ENCODE measurements at places on chromosomes 3 and 15.
A peak's percentile ranks its signal among the peaks of the same experiment; 100 is the strongest.

DNA sequence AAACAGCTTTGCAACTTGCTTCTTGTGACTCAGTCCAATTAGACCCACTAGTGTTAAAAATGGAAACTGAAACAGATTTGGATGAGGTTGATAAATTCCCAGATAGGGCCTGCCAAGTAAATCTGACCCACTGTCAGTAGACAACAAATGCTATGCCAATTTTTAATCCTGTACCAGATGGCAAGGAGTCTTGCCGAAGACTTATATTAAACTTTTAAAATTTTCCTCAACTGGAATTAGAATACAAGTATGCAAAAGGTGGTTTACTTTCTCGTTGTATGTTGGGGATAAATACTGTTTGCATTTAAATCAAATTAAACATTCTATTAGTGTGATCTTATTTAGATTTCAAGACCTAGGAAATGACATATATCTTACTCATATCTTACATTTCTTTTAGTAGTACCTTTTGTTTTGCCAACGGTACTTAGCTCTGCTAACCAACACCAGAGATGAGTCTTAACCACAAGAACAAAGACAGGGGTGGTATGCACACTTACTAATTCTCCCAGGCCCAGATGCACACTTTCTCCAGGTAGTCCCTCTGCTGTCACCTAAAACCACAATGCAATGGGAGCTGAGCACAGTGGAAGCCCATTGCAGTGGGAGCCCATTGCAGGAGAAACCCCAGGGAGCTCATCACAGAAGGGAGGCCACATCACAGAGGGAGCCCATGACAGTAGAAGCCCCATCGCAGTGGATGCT is 77.8 kb downstream of the WWTR1 start:
- peak; percentile 30 for DNase-seq

DNA sequence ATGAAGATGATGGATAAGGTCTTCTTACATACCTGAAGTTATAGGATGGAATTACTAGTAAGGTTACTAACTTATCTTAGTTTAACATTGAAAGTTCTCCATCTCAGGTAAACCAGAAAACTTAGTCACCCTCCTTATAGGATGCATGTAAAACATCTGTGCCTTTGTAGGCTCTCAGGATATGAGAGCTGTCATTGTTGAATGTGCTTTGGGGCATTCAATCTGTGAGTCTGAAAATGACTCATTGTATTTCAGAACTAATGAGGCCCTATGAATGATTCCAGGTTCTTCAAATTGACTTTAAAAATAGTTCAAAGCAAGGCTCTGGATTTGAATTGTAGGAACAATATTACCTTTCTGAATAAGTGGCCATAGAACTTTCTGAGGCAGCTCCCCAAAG is 237.7 kb upstream of the AZI2 start:
- no peak for DNase-seq

- DNase-seq: no peak
These were observed 74.4 kb downstream of the MGLL start for GRCh38 chr3:127747751-127748521.

GRCh38 chr3:66692766-66693150 is 191.9 kb upstream of the LRIG1 start:
- DNase-seq: no peak

DNA sequence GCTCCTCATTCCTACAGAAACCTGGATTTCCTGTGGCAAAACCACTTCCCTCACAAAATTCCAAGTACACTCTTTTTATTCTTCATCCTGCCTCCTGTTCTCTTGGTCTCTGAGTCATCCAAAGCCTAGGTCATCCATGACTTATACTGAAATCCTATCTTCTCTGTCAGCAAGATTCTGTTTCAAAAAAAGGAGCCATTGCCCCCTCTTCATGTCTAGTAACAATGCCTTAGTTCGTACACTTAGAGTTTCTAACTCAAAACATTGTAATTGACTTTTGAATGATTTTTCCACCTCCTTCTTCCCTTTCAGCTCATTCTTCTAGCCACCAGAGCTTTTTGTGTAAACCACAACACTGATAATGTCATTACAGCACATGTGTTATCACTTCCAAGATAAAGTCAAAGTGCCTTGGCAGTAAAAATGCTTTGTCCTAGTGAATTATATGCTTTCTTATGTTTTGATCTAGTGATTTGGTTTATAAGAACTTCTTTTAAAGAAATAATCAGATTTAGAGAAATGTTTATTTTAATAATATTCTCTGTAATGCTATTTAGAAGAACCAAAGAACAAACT is 256.5 kb upstream of the NECTIN3 start:
- no peak for DNase-seq

DNA sequence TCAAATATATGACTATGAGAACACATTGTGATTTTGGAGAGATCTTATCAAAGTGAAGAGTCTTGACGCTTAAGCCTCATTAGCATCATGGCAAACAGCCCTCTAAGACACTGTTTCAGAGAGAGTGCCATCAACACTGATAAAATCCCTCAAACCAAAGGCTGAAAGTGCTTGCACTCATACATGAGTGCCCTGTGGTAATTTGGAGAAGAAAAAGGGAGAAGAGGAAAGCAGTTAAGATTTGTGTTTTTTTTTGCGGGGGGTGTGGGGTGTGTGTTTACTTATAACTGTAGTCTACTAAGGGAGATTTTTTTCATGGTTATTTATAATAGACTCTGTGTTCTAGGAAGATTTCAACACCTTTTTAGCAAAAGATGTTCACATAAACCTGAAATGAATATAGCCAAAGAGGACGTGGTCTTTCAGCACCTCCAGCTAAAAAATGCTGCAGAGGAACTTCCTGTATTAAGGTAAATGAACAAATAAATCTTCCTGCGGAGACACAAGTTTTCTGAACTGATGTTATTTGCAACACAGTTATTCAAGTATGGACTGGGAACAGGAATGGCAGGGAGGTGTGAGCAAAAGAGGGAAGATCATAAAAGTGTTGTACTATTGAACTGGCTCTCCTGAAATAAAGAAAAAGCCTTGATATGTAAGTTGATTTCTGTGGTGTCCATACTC is 81.9 kb upstream of the TGFBR2 start:
- no peak for DNase-seq

- peak; percentile 90 for DNase-seq
These were observed at the start of gene MCTP2 for GRCh38 chr15:94230883-94231722. MCTP2 (plus strand) TSS chr15:94231561; CDS start chr15:94298266, 66,705 bp downstream.

DNA sequence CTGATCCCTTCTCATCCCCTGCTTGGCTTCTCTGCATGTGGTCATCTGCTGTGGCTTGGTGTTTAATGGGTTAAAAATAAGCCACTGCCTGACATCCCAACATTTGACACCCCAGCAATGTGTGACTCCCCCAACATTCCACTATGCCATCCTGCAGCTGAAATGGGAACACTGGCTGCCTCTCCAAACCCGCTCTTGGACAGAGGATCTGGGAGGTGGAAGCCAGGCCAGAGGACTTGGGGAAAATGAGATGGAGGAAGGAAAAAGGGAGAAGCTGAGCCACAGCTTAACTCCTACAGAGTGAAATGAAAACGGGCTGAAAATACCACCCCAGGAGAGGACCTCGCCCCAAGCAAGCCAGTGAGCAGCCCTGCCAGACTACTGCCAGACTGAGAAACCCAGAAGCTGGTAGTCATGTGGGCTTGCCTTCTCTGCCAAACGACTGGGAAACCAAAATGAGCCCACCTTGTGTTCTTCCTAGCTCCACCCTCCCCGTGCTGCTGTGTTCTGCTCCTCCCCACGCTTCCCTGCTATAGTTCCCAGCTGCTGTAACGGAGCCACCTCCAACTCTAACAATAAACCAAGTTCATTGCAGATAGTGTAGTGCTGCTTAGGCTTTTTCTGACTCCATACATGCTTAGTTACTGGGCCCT is 13.7 kb downstream of the MAP1A start:
- DNase-seq: no peak

DNA sequence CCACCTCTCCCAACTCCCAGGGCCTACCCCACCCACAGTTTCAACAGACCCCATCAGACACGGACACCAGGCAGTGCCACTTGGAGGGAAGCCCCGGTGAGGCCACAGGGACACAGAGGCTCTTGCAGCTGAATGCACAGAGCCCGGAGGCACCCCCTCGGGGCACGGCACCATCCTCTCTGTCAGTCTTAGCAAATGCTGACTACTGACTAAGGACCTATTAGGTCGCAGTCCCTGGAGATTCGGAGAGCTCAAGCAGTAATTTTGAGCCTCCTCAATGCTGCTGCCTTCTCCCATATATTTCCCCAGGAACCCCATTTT is 79.9 kb downstream of the VGLL4 start:
- no peak for DNase-seq

- no peak for DNase-seq
These were observed 130.6 kb downstream of the SMAD6 start for GRCh38 chr15:66832664-66833063.

DNA sequence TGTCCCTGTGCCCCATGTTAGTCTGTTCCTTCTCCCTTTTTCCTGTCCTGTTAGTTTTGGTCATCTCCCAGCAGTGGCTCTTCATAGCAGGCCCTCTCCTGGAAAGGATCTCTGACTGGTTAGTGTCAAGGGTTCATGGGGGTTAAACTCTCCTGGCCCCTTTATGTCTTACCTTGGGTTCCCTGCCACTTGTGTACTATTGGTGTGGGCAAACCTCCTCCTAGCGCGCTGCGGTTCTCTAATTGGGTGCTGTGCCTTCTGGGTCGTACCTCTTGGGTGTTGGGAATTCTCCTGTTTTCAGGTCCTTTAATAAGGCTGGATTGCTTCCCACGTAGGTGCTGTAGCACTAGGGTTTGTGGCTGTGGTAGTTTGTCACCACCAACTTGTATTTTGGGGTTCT is 18.8 kb downstream of the GMPS start:
- DNase-seq: no peak

DNA sequence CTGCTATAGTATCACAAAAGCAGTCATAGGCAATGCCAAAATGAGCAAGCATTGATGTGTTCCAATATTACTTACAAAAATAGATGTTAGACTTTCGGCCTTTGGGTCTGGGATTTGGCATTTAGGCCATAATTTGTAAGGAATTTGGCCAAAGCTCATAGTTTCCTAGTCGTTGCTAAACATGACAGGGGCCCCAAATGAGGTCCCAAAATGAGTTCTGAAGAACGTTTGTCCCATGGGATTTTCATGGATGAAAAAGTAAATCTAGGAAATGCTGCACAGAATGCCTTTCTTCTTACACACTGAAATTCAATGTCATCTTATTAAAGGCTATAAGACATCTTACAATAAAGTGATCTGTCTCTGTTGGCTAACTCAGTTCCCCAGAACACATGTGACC is 456.0 kb downstream of the CNTN4 start:
- DNase-seq: no peak

- DNase-seq: no peak
These were observed 14.1 kb downstream of the RPLP1 start for GRCh38 chr15:69466733-69467132.

- DNase-seq: no peak
These were observed 35.1 kb upstream of the CSPG5 start for GRCh38 chr3:47613722-47614121.

- no peak for DNase-seq
These were observed 214.6 kb downstream of the SLCO3A1 start for GRCh38 chr15:92068121-92068520.

- DNase-seq: no peak
These were observed 104.4 kb downstream of the LRRK1 start for GRCh38 chr15:101023501-101024072.

DNA sequence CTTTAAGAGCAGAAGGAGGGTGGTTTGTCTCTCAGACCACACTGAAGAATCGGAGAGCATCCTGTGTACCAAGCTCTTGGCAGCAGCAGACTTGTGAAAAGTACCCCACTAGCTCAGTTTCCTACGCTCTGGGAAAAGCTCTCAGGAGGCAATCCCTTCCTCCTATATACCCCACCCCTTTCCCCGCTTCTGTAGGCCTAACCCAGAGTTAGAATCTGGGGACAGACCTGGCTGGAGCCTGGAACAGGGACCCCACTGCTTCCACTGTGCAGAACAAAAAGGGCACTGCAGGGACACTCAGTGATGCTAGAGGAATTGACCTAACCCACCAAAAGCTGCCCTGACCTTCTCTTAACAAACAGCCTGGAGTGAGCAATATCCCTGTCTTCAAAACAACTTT is 70.0 kb upstream of the CCDC39 start:
- DNase-seq: no peak

- DNase-seq: no peak
These were observed 92.8 kb downstream of the CCNL1 start for GRCh38 chr3:157067114-157067513.

GRCh38 chr3:64518950-64519349 is 168.8 kb downstream of the ADAMTS9 start:
- no peak for DNase-seq

DNA sequence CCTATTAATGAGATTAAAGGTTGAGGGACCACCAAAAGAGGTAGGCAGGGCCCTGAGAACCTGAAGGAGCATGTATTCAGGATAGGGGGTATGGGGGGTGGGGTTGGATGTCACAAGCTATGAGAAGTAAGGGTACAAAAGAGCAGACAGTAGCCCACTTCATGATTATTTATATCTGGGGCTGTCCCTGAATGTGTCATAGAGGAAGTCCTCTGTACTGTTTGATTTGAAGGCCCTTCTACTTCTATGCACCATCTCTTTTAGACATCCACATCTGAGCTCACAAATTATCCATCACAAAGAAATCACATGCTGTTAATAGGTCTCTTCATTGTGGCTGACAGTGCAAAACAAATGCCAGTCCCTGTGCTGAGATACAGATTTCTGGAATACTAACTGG is 68.6 kb downstream of the FHIT start:
- DNase-seq: no peak

DNA sequence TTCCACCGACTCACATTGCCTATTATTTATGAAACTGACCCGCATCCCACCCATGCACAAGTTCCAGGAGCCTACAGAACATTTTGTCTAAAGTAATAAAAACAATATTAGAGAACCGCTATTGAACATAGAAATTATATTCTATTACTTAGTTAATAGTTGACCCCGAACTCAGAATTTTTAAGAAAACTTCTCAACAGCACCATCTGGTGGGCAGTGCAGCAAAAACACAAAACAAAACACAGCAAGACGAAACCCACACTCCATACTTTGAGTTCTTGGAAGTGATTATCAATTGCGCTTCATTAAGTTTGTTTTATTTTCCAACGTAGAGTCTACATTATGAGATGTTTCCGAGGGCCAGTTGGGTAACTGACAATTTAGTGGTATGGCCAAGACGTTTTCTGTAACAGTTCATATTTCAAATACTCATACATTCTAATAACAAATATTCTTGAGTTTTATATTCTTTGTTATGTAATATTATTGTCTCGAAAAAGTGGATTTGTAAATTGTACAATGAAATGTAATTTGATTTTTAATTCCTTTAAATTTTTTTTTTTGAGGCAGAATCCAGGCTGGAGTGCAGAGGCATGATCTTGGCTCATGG is 24.0 kb upstream of the C3orf70 start:
- no peak for DNase-seq

DNA sequence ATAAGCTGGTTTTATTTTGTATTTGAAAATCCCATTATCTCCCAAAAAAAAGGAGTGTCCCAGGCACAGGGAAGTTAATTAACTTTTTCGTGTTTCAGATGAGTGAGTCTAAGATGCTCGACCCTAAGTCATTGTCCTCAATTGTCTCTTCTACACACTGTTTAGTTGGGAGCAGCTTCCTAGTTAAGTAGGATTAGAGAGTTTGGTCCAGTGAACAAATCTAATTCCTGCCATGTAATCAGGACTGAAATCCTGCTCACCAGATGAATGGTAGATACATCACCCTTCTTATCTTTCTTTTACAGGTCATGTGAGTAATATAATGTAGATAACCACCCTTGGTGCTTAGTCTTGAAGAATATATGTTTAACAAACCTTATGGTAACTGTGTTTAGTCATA is 228.9 kb upstream of the MANF start:
- DNase-seq: no peak

- DNase-seq: no peak
These were observed 132.3 kb downstream of the LMLN start for GRCh38 chr3:198092276-198092675.

Data from CD4-positive, CD25-positive, alpha-beta regulatory T cell (primary cell).